ENCODE measurements at places on chromosomes 2 and 18.

- H3K27me3 ChIP-seq = no peaks in the 10 kb centered on the region
- H3K36me3 ChIP-seq = no peaks in the 10 kb centered on the region
- H3K4me3 ChIP-seq = no peak overlapping the region
- no peak overlapping the region for H3K27ac ChIP-seq
- peaks cover 3% of the 10 kb centered on the region for H3K4me1 ChIP-seq
Observed at GRCh38 chr2:203796248-203797010, 71.1 kb upstream of the CTLA4 start.

- H3K27me3 ChIP-seq = peaks cover 82% of the 10 kb centered on the region
- peaks cover 36% of the 10 kb centered on the region for H3K36me3 ChIP-seq
- H3K4me3 ChIP-seq = no peak overlapping the region
- peaks cover 11% of the 10 kb centered on the region for H3K4me1 ChIP-seq
Observed at GRCh38 chr2:9373047-9373446, 50.3 kb downstream of the ITGB1BP1 start.

DNA sequence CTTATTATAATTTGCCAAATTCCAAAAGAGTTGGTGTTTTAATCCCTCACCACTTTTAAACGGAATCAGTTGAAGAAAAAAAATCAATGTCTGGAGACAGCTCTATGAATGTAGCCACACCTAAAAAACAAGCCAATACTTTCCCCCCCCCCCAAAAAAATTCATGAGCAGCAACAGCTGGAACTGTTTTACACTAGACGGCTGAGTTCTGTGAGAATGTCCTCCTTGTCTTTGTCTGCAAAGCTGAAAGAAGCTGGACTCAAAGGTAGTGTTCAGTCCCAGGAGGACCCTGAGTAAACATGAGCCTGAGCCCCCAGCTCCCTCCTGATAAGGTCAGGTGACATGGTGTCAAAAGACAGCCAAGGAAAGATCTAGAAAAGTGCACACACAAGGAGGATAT, 68.2 kb downstream of the ZNF521 start:
- H3K4me3 ChIP-seq = no peak overlapping the region
- H3K4me1 ChIP-seq = peaks cover 13% of the 10 kb centered on the region
- DNase-seq = no peak
- H3K36me3 ChIP-seq = no peaks in the 10 kb centered on the region

- no peaks in the 10 kb centered on the region for H3K27me3 ChIP-seq
- H3K4me3 ChIP-seq = no peak overlapping the region
- no peak overlapping the region for H3K27ac ChIP-seq
- DNase-seq = no peak
- H3K36me3 ChIP-seq = no peaks in the 10 kb centered on the region
Observed at GRCh38 chr2:18612133-18612532, 22.8 kb upstream of the NT5C1B start.

DNA sequence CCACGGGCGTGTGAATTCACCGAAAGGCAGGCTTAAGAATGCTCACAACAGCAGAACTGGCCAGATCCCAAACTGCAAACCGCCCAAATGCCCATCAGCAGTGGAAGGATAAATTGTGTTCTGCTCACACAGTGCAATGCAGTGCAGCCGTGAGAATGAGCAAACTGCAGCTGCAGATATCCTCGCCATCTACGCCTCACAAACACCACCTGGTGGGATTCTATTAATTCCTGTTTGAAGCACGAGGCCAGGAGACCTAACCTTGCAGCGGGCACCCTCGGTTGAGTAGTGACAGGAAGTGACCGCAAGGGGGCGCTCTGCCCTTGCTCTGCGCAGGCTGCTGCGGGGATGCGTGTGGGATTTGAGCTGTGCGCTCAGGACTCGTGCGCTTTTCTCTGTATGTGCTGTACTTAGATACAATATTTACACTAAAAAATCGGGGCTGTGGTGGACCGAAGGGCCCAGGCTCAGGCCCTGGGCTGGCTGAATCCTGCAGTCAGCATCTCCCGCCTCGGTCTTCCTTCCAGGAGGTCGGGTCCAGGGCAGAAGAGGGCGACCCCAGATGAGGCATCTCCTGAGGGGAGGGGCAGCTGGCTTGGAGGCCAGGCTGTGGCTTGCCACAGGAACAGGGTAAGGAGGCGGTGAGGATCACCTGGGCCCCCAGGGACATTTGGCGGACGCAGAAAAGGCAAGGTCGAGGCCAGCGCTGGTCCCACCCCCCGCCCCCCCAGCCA, 19.8 kb upstream of the PDIA6 start:
- DNase-seq = peak; percentile 89
- H3K4me1 ChIP-seq = peaks cover 15% of the 10 kb centered on the region
- no peaks in the 10 kb centered on the region for H3K36me3 ChIP-seq
- peak overlapping the region; percentile 52 for H3K4me3 ChIP-seq

GRCh38 chr2:100619951-100620350, 57.2 kb downstream of the PDCL3 start:
- no peak overlapping the region for H3K4me3 ChIP-seq

- H3K36me3 ChIP-seq = peaks cover 3% of the 10 kb centered on the region
- no peak for DNase-seq
- peaks cover 11% of the 10 kb centered on the region for H3K4me1 ChIP-seq
- H3K4me3 ChIP-seq = no peak overlapping the region
- H3K27me3 ChIP-seq = no peaks in the 10 kb centered on the region
Observed at GRCh38 chr2:98519156-98519555, 74.5 kb downstream of the INPP4A start.

- H3K36me3 ChIP-seq = no peaks in the 10 kb centered on the region
- peak overlapping the region; percentile 72 for H3K27ac ChIP-seq
- H3K27me3 ChIP-seq = no peaks in the 10 kb centered on the region
- H3K4me3 ChIP-seq = peak overlapping the region; percentile 11
Observed at GRCh38 chr2:216621292-216621691, 11.9 kb upstream of the IGFBP2 start.

DNA sequence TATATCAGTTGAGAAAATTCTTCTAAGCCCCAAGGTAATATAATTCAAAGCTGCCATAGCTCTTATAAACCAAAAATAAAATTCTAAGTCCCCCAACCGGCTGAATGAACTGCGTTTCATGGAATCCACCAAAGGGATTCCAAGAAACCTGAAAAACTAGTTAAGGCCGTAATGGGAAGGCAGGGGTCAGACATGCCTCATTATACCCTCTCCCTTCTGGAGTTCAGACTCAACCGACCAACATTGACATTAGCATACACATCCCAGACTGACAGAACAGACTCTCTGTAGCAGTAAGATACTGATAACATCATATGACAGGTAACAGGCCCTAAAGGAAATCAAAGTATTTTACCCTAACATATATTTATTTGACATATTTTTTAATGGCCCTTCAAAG, 31.4 kb upstream of the PHLPP1 start:
- H3K4me3 ChIP-seq = no peak overlapping the region
- peaks cover 14% of the 10 kb centered on the region for H3K4me1 ChIP-seq
- H3K27ac ChIP-seq = no peak overlapping the region
- H3K36me3 ChIP-seq = peaks cover 5% of the 10 kb centered on the region
- H3K27me3 ChIP-seq = no peaks in the 10 kb centered on the region

DNA sequence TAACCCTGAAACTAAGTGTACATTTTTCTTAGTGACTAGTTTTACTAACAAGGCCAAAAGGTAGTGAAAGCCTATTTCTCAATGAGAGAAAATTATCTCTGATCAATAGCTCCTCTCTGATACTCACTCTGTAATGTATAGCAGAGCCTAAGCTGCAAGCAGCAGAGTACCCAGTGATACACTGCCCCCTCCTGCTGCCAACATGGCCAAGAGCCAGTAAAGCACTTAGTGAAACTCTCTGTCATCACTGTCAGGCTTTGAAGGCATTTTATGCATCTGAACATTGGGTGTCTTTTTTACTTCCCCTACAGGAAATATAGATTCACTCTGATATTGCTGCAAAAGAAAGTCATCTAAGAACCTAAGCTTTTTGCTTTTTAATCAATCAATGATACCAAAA, 784.1 kb upstream of the CDH7 start:
- no peaks in the 10 kb centered on the region for H3K4me1 ChIP-seq
- H3K4me3 ChIP-seq = no peak overlapping the region
- DNase-seq = no peak
- no peaks in the 10 kb centered on the region for H3K36me3 ChIP-seq

DNA sequence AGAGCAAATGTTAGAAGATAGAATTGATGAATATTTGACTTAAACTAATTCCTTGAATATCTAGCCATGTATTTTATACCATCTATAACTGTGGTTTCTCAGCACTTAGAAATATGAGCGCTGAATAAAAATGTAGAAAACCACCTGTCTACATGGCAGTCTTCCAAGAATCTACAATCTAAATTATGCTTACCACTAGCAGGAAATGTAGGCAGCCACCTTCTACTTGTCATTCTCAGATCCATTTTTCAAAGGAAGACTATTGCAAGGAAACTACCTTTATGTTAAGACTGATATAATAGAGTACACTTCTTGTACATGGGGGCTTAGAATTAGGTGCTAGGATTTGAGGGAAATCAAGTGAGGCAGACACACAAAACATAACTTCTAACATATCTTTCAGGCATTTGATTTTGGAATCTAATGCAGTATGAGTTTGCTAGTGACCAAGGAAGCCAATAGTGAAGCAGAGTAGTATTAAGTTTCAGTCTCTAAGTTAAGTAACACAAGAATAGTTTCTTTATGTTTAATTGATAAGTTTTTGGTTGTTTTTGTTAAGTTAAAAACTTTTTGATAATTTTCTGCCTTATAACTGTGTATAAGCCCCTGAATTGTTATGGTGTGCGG, 175.9 kb upstream of the ITGA4 start:
- H3K27ac ChIP-seq = no peak overlapping the region
- no peaks in the 10 kb centered on the region for H3K36me3 ChIP-seq
- H3K4me3 ChIP-seq = no peak overlapping the region
- DNase-seq = no peak
- no peaks in the 10 kb centered on the region for H3K27me3 ChIP-seq

GRCh38 chr2:237298151-237299118, 115.5 kb downstream of the COL6A3 start:
- DNase-seq = no peak
- no peaks in the 10 kb centered on the region for H3K27me3 ChIP-seq
- H3K4me1 ChIP-seq = peaks cover 4% of the 10 kb centered on the region
- no peak overlapping the region for H3K27ac ChIP-seq
- peaks cover 2% of the 10 kb centered on the region for H3K36me3 ChIP-seq

DNA sequence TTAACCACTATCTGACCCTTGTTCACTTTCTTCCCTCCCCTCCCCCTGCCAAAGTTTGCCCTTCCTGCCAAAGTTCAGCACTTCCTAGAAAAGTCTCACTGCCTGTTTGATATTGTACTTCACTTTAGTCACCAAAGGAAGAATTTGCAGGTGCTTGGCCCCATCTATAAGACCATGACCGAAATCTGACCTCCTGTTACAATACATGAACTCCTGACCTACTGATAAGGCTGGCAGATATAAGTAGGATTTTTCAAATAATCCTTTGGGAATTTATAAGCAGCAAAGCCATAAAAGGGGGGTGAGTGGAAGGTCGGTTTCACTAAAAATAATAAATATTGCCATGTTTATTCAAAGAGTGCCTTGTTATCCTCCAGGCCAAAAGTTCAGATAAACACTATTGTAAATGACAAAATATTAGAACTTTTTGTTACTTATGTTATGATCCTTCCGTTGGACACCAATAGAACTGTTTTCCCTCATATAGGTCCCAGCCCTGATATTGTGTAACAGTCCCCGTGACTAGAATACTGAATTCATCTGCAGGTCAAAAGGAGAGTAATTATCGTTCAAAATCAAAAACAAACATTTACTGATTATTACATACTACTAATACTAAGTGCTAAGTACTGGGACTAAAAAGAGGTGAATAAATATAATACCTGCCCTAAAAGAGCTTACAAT, 277.6 kb downstream of the EXOC6B start:
- H3K4me1 ChIP-seq = no peaks in the 10 kb centered on the region
- DNase-seq = no peak
- no peak overlapping the region for H3K4me3 ChIP-seq

DNA sequence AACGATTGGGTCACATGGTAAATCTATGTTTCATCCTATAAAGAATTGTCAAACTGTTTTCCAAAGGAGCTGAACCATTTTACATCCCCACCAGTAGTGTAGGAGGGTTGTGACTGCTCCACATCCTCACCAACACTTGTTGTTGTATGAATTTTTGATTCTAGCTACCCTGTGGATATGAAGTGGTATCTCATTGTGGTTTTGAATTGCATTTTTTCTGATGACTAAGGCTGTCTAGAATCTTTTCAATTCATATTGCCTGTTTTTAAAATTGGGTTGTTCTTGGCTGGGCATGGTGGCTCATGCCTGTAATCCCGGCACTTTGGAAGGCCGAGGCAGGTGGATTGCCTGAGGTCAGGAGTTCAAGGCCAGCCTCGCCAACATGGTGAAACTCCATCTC, 44.5 kb downstream of the TXNL1 start:
- H3K27ac ChIP-seq = no peak overlapping the region
- H3K27me3 ChIP-seq = no peaks in the 10 kb centered on the region
- no peak for DNase-seq
- peaks cover 8% of the 10 kb centered on the region for H3K4me1 ChIP-seq
- peaks cover 5% of the 10 kb centered on the region for H3K36me3 ChIP-seq

DNA sequence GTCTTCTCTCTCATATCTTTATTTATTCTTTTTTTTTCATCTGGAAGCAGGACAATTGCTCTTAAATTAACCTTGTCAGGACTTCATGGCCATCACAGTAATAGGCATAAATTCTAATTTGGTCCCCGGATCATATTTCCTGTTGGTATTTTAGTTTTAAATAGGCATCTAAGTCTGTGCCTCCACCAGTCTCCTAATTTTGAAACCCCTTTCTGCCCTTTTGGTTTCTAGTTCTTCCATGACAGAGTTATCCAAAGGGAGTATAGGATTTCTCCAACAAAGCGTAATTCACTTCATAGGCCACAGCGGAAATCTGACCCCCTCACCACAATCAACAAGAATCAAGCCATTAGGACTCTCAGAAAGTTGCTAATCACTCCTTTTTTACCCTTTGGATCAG, 3.8 kb downstream of the EPHA4 start:
- no peak overlapping the region for H3K27ac ChIP-seq
- peaks cover 70% of the 10 kb centered on the region for H3K4me1 ChIP-seq
- H3K4me3 ChIP-seq = peak overlapping the region; percentile 100
- H3K27me3 ChIP-seq = peaks cover 64% of the 10 kb centered on the region
- no peak for DNase-seq

DNA sequence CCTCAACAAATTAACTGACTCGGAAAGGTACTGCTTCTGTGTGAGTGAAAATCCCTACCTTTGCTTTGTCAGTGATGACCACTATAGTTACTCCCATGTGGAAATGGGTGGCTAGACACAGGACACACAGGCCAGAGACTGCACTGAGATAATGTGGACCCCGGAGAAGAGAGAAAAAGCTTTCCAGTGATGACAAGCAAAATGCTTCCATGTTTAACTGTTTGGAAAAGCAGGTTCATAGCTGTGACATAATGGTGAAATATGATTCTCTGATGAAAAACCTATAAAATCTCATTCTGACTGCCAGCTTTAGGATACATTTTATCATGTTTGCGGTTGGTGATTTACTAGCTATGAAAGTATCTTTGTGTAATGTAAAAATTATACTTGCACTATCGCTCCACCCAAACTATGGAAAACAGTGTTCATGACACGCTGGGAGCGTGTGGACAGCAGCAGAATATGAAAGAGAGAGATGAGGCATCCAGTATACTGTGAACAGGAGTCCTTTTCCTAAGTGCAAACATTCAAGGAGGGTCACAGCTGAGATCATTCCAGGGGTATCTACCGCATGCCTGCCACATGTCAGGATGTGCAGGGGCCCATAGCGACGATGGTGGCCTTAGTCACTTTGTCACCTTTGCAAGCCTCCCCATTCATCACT, 782.7 kb upstream of the SOX11 start:
- no peak overlapping the region for H3K4me3 ChIP-seq
- H3K4me1 ChIP-seq = peaks cover 13% of the 10 kb centered on the region
- no peak for DNase-seq
- no peaks in the 10 kb centered on the region for H3K27me3 ChIP-seq
- no peak overlapping the region for H3K27ac ChIP-seq

GRCh38 chr2:3142961-3143571, 234.6 kb downstream of the EIPR1 start:
- peak overlapping the region; percentile 16 for H3K27ac ChIP-seq
- no peak overlapping the region for H3K4me3 ChIP-seq
- H3K27me3 ChIP-seq = no peaks in the 10 kb centered on the region
- H3K36me3 ChIP-seq = no peaks in the 10 kb centered on the region

Data from neural crest cell (in vitro differentiated cells).